ENCODE measurements at places on chromosomes 3 and 15. TPM values are rescaled to one million over a fixed set of nuclear protein-coding genes. Genes with fewer than 3 reads are reported as not detected.
A peak's percentile ranks its signal among the peaks of the same experiment; 100 is the strongest.

DNA sequence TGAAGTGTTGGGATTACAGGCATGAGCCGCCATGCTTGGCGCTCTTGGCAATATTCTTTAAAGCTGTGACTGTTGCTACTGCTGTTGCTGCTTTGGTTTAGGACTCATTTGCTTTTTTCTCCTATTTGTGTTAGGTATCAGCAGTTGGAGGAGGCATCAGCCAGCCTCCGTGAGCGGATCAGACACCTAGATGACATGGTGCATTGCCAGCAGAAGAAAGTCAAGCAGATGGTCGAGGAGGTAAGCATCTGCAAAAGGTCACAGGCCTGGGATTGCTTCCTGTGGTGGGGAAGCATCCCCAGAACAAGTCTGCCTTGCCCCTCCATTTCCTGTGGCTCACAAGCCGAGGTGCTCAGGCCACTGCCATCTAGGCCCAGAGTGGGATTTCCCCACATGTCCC is 47.6 kb downstream of the MYZAP start:
- no peak for DNase-seq

- peak; percentile 93 for DNase-seq
Measured at GRCh38 chr3:185658504-185658912, 72.4 kb downstream of the SENP2 start.

GRCh38 chr3:23940775-23941174 is 4.3 kb upstream of the NR1D2 start:
- no peak for DNase-seq

DNA sequence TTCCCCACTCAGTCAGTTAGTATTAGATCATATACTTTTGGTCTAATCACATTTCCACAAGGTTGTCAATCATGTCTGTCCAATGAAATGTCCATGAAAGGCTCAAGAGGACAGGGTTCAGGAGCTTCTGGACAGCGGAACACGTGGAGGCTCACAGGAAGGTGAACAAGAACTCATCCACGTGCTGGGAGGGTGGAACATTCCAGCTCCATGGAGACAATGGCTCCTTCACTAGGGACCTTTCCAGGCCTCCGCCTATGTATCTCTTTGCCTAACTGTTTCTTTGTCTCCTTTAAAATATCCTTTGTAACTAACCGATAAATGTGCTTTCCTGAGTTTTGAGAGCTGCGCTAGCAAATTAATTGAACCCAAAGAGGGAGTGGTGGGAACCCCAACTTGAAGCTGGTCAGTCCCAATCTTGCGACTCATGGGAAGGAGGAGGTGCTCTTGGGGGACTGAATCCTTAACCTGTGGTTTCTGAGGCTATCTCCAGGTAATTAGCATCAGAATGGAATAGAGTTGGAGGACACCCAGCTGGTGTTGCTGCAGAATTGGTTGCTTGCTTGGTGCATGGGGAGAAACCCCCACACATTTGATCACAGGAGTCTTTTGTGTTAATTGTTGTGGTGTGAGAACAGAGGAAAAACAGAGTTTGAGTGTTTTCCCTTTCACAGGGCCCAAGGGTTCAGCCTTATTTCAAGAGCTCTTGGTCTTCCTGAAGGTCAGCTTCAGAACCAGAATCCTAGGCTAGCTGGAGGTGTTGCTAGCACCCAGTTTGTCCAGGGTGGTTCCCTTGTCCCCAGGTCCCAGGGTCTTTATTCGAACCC is 3.0 kb upstream of the TKT start:
- DNase-seq, result no peak

- DNase-seq, result no peak
Measured at GRCh38 chr3:142394921-142395622, 52.8 kb downstream of the XRN1 start.

DNA sequence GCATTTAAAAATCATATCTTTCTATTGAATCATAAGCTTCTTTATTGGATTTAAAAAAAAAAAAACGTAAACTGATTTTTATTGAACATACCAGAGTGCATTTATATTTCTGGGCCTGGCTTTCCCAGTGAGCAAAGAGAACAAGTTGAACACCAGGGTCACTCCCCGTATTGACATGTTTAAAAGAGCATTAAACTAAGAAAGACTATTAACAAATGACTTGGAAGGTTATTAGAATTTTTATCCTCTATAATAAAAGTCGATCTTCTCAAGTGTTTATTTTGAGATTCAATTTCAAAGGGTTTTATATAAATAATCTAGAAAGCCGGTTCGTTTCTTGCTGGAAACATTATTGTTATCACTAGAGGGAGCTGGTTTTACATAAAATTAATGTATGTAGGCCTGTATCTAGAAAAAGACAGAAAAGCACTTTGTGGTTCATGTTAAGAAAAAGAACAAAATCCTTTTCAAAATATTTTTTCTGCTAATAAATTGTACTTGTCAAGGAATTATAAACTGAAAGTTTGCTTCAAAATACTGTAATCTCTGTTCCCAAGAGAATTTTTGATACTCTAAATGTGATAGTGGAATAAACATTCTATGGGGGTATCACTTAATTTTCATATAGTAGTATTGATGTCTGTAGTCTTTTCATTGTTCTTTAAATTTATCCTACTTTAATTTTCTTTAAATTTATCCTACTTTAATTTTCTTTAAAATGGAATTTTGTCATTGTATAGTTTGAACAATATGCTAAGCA is 321.8 kb upstream of the MME start:
- DNase-seq, result no peak

GRCh38 chr3:112908252-112908651 is 61.6 kb upstream of the CD200R1L start:
- no peak for DNase-seq

- DNase-seq, result no peak
Measured at GRCh38 chr15:57398336-57398735, 22.0 kb downstream of the CGNL1 start.

DNA sequence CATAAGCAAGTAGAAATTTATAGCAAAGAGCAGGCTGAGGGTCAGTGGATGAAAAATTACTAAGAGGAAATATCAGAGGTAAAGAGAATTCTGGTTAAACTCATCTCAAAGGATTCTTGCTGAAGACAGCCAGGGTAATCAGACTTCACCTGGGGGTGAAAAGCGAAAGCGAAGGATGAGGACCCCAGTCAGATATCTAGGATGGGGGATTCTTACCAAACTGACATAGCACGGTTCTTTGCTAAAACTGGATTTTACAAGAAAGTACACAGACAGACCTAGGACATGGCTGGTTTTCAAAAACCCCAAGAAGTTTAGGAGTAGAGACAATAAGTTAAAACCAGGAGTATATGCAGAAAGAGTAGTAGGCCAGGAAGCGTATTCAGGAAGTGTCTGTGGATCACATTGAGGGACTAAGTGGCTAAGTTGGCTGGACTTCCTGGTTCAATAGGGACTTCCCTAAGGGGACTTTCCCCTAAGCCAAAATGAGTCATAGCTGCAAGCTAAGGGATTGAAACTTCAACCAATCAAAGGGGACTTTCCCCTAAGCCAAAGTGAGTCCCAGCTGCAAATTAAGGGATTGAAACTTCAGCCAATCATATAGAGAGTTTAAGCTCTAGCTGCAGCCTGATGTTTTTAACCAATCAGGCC is 2.4 kb upstream of the CFAP91 start:
- DNase-seq, result no peak

DNA sequence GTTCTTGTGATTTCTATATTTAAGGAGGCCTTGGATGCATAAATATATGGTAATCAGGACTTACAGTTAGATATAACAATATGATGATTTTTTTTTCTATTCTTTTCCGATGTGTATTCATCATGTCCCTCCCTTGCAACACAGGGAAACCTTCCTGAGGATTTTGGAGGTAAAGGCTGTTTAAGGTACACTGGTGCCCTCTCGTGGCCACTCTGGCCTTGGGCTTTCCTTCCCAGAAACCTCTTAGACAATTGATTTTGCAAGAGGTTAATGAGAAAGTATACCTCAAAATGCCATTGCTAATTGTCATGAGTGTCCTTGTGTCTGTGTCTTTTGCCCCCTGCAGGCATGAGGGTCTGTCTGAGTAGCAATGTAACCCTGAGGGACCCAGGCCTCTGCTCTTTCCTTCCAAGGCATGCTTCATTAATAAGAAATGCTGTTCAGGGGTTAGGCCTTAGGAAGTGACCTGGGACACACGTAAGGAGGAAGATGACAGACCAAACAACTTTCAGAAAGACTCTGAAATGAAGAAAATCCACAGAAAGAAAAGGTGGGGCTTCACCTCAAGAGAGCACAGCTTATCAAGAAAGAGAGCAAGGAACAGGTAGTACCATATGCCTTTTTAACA is 70.3 kb upstream of the PPP2R3A start:
- no peak for DNase-seq

- no peak for DNase-seq
Measured at GRCh38 chr15:88810446-88810845, 7.2 kb downstream of the ACAN start.

DNA sequence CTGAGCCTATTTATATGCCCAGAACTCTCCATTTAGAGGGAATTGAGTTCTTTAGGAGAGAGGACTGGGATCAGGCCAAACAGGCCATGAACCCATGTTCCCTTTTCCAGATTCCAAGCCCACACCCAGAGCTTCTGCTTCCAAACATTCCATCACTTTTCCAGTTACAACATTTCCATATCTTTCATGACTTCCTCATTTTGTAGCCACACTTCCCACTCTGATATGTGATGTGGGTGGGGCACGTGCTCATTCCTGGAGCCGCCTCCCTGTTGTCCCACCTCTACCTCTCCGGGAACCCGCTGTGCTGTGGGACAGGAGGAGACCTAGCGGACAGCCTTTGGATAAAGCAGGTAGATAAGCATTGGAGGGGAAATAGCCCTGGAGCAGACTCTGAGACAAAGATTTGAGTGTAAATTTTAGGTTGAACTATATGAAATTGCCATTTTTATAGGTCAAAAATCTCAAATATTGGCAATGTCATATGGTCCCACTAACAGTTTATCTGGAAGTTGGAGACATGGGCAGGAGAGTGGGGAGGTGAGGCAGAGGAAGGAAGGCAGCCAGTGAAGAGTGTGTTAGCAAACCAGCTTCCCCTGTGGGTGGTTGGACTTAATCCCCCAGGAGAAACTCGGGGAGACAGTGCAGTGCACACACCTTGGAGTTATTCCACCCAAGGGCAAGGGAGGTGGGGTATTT is 31.8 kb downstream of the CYP8B1 start:
- DNase-seq, result peak; percentile 71

DNA sequence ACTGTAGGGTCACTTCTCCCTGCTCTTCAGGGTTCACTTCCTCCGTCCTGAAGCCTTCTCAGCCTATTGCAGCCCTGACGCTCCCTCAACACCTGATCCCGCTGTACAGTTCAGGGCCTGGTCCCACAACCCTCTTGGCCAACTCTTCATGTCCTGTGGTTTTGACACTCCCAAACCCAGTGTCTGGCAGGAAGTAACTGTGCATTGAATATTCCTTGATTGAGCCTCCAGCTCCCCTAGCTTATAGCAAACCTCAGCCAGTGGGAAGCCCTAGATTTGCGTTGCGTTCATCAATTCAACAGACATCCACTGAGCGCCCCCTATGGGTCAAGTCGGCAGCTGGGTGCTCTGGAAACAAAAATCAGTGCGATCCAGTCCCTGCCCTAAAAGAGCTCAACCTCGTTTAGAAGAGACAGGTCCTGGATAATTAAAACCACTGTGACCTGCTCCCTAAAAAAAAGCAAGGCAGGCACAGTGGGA is 13.5 kb downstream of the UBAP1L start:
- peak; percentile 78 for DNase-seq

APBA2 gene
- total RNA-seq, result 0.47 TPM

HTR3E gene
- total RNA-seq, result not detected

RLBP1 gene
- total RNA-seq, result not detected

REC114 gene
- total RNA-seq, result 4.6 TPM

PLA2G4D gene
- total RNA-seq, result not detected

RHCG gene
- total RNA-seq, result 0.43 TPM

TF gene
- total RNA-seq, result 4.1 TPM

GOLGA6L4 gene
- 0.15 TPM for total RNA-seq

STAC gene
- 0.33 TPM for total RNA-seq
